ENCODE measurements at places on chromosomes 7 and 10. TPM values are rescaled to one million over a fixed set of nuclear protein-coding genes. Genes with fewer than 3 reads are reported as not detected.

Gene ARHGEF5
- 11.9 TPM for total RNA-seq

GRCh38 chr10:103667356-103667755 is 173.9 kb downstream of the NEURL1 start:
- no peak for DNase-seq
- H3K4me3 ChIP-seq: no peak overlapping the region
- no peak overlapping the region for H3K27ac ChIP-seq

DNA sequence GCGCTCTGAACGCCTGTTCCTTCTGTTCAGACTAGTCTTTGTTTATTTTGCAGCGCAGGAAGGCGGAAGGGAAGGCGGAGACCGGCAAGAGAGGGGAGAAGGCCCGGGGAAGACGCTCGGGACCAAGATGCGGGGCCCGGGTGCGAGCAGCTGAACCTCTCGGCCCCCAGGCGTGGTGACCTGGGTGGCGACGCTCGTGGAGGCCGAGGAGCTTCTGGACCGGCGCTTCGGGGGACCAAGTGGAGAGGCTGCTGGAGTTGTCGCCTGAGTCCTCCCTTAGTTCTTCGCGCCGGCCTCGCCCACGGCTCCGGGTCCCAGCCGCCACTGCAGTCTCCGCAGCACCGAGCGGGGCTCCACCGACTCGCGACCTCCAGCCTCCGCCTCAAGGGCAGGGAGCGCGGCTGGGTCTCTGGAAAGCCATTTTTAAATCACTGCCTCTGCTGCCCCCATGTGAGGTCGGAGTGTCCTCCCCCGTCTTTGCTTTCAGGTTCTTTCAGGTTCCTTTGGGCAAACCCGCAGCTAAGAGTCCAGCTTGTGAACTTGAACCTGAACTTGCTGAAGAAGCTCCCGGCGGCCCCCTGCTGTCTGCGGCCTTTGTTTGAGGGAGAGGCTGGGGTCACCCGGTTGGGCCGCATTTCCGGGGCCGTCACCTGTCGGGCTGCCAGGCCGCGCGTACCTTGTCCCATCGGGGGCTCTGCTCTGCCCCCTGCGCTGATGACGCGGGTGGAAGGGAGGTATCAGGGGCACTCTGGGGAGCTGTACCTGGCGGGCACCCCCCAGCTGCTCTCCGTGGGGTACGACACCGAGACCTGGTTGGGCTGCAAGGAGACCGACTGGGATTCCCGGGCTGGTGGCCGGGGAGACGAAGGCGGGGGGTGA is 136.0 kb downstream of the KIF20B start:
- H3K36me3 ChIP-seq: no peaks in the 10 kb centered on the region
- no peaks in the 10 kb centered on the region for H3K27me3 ChIP-seq
- H3K4me1 ChIP-seq: no peaks in the 10 kb centered on the region
- H3K27ac ChIP-seq: no peak overlapping the region
- DNase-seq: no peak

DNA sequence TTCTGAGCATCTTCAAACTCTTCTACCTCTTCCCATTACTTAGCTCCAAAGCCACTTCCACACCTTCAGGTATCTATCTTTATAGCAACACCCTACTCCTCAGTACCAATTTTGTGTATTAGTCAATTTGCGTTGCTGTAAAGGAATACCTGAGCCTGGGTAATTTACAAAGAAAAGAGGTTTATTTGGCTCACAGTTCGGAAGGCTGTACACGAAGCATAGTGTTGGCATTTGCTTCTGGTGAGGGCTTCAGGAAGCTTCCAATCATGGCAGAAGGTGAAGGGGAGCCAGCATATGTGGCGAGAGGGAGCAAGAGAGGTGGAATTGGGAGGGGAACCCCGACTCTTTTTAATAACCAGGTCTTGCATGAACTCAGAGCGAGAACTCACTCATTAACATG is 17.6 kb upstream of the CRYGN start:
- no peak overlapping the region for H3K27ac ChIP-seq
- H3K4me1 ChIP-seq: peaks cover 22% of the 10 kb centered on the region
- no peak for DNase-seq
- H3K36me3 ChIP-seq: peaks cover 5% of the 10 kb centered on the region

Gene CALU
- 197 TPM for total RNA-seq

Gene LFNG
- total RNA-seq: 83.5 TPM

Gene MRC1
- total RNA-seq: 35.7 TPM

DNA sequence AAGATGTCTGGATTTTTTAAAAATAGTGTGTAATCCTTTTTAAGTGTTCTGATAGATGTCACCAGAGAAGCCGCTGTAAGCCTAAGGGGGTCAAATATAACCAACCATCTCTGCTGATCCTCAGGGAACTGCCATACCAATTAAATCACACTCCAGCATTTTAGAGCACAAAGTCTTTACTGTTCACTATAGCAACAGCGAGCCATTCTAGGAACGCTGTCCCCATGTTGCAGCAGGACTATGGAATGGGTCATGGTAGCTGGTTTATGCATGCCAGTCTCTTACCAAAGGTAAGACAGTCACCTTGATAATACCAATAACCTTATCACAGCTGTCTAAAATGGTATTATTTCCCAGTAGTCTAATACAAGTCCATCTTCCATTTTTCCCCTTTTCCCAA is 33.5 kb downstream of the TRIM24 start:
- no peak overlapping the region for H3K27ac ChIP-seq
- no peak for DNase-seq
- H3K36me3 ChIP-seq: peaks cover 12% of the 10 kb centered on the region
- no peak overlapping the region for H3K4me3 ChIP-seq
- H3K27me3 ChIP-seq: no peaks in the 10 kb centered on the region

GRCh38 chr10:52287866-52288265 is 26.2 kb upstream of the DKK1 start:
- no peaks in the 10 kb centered on the region for H3K27me3 ChIP-seq
- H3K4me1 ChIP-seq: no peaks in the 10 kb centered on the region
- H3K4me3 ChIP-seq: no peak overlapping the region
- DNase-seq: no peak

Gene CPA4
- total RNA-seq: not detected

- no peaks in the 10 kb centered on the region for H3K4me1 ChIP-seq
- H3K4me3 ChIP-seq: no peak overlapping the region
- H3K36me3 ChIP-seq: no peaks in the 10 kb centered on the region
- H3K27ac ChIP-seq: no peak overlapping the region
These were observed 4.4 kb downstream of the PRF1 start for GRCh38 chr10:70597856-70598815.

GRCh38 chr10:114212153-114212552 is 26.9 kb upstream of the VWA2 start:
- no peaks in the 10 kb centered on the region for H3K27me3 ChIP-seq
- no peaks in the 10 kb centered on the region for H3K4me1 ChIP-seq
- no peak for DNase-seq
- no peak overlapping the region for H3K27ac ChIP-seq

- no peaks in the 10 kb centered on the region for H3K36me3 ChIP-seq
- no peak for DNase-seq
- peaks cover 5% of the 10 kb centered on the region for H3K4me1 ChIP-seq
- H3K27me3 ChIP-seq: peaks cover 2% of the 10 kb centered on the region
These were observed 1042.9 kb downstream of the GATA3 start for GRCh38 chr10:9097206-9097990.

Measured in endothelial cell (in vitro differentiated cells).